LoVo (cell line): ENCODE measurements at places on chromosomes 7 and 10.

DNA sequence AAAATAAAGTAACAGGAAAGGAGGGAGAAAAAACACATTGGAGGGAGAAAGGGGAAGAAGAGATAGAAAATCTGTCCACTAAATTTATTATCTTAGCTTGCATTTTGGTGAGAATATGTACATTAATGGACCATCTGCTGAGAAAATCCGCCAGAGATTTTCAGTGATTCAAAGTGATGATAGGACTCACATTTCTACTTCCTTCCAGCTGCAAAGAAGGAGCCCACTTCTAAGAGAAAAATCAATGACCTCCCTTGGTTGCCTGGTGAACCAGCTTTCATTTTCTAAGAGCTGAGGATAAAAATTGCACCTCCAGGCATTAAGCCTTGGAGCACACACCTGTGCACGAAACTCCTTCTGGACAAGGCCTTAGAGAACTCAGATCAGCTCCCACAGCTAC, 404.3 kb downstream of the SFMBT2 start:
- no peak for DNase-seq

DNA sequence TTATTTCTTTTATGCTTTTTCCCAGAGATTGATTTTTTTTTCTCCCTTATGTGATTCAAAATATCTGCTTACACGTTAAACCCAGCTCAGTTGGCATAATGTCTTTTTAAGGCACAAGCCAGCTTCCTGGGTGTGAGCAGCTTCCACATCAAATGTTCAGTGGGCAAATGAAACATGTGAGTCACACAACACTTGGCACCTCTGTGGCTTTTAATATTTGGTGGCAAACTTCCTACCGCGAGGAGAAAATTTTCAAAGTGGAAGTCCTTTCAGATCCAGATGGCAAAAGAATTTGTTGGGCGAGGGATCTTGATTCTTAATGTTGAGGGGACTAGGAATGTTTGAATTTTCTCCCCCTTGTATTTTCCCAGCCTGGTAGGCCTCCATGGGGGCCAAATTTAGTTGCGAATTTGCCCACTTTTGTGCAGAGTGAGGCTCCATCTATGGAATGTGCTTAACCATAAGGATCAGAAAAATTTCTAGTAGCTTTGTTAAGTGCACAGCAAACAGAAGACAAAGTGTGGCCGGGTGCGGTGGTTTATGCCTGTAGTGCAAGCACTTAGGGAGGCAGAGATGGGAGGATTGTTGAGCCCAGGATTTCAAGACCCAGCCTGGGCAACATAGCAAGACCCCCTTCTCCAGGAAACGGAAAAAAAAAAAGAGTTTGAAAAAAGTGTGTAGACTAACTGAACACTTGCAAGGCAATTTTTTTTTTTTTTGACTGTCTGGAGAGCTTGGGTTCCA, 31.0 kb downstream of the CUX1 start:
- DNase-seq: peak; percentile 33

DNA sequence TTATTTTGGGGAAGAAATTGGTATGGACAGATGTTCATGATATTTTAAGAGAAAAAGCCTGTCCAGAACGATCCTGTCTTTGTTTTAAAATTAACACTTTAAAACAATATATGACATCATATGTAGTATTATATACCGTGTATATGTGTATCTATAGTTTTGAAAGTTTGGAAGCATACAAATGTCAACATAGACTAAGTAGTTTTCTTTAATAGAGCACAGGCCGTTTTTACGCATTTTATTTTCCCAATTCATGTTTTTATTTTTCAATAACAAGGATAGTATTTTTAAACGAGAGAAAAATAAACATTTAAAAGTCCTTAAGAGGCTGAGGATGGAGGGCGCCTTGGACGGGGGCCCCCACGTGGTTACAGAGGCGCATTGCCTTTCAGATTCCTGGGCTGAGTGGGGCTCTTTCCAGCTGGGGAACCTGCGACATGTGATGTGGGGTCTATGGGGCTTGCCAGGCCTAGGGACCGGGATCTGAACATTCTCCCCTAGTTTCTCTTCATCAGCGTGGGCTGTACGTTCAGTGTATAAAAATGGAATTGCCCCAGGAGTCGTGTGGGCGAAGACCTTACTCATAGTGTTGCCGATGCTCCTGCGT, 127.8 kb upstream of the ZNF746 start:
- DNase-seq: peak; percentile 76

DNA sequence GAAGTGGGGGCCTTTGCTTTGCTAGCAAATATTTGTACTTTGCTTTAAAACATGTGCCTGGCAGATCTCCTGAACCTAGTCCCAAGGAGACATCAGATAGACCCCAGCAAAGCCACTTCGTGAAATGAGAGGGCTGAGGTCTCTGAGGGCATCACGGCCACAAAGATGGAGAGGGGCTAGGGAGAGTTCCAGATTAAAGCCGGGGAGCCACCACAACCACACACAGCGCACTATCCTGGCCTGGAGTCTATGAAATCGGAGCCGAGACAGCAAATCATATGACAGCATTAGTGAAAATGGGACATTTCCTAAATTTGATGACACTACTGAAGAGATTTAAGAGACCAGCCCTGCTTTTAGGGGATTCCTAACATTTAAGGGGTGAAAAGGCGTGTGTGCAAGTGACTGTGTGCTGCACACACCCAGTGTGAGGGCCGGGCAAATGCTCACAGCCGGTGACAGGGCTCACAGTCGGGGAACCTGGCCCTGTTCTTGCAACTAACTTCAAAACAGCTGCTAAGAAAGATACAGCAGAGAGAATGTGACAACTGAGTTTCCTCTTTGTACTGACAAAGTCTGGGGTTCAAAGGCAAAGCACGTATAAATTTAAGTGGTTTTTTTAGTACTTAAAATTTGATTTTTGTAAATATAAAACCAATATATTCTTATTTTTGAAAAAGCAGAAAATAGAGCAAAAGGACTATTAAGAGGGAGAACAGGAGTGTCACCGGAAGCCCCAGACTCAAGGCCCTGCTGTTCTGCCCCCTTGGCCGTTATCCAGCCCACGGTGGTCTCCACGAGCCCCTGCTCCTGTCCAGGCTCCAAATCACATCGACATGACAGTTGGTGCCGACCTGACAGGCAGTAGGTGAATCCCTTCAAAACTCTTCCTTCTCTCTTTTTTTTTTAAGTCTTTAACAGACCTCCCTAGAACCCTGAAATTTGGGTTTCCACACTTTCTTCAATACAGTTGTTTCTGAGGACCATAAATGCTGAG, 49.5 kb downstream of the VIPR2 start:
- no peak for DNase-seq

- DNase-seq: no peak
Observed at GRCh38 chr10:14508725-14509124, 178.0 kb upstream of the FRMD4A start.

- peak; percentile 39 for DNase-seq
Observed at GRCh38 chr10:74244097-74244685, 93.2 kb downstream of the ADK start.

GRCh38 chr7:41222746-41223145, 480.1 kb downstream of the INHBA start:
- DNase-seq: no peak

- DNase-seq: no peak
Observed at GRCh38 chr10:132350946-132351345, 19.0 kb downstream of the LRRC27 start.

DNA sequence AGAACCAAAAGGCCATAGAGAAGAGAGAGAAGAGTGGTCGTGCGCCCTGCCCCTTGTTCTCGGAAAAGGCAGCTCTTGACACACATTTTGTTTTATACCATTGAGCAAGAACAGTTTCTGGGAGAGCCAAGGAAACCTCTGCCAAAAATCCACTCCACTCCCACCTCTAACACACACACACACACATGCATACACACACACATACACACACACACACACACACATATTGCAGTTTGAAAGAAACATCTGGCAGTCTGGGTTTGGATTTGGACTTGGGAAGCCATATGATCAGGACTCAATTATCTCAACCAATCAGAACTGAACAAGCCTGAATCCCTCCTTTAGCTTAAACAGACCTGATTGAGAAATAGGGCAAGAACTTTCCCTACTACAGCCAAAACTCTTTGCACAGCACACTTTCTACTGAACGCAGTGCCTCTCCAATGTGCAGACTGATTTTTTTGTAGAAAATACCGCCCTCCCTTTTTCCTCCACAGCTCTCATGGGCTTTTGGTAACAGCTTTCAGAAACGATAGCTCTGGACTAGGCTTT, 484.0 kb upstream of the ZWINT start:
- no peak for DNase-seq

DNA sequence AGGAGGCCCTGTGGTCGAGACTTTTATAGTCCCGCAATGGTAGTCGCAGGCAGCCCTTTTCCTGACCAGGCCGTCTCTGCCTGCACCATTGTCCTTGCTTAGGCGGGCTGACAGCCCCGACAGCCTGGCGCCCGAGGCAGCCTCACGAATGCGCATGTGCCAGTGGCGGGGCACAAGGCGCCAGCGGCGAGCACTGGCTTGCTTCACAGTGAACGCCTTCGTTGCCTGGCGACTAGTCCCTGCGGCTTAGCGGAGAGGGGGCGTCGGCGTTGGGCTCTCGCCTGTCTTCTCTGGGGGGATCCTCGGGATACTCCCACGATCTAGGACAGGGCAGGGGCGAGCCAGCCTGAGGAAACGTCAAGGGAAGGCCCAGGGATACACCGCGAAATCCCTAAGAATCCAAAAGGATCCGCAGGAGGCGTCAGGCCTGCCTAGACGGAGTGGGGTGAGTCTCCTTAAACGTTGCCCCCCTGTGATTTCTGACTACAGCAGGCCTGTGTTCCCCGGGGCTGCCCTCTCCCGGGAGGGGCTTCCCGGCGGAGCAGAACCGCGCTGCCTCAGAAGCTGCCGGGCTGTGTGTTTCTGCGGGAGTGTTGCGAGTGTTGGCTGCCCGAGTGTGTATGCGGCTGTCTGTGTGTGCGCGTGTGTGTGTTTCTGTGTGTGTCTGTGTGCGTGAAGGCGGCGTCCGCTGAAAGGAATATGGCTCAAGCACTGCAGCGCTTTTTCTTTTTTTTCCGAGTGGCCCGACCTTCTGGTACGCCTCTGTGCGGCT, 20.5 kb upstream of the ZNF273 start:
- no peak for DNase-seq

GRCh38 chr10:89301232-89301631, 614 bp upstream of the IFIT2 start:
- no peak for DNase-seq

GRCh38 chr7:133859231-133859630, 267.9 kb upstream of the LRGUK start:
- no peak for DNase-seq
